ENCODE measurements at places on chromosomes 7 and 10.

DNA sequence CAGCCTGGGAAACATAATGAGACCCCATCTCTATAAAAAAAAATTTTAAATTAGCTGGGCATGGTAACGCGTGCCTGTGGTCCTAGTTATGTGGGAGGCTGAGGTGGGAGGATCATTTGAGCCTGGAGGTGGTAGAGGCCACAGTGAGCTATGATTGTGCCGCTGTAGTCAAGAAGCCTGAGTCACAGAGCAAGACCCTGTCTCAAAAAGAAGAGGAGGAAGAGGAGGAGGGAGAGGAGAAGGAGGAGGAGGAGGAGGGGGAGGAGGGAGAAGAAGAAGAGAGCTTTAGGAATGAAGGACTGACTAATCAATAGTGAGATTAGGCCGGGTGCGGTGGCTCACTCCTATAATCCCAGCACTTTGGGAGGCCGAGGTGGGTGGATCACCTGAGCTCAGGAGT lies 111.8 kb upstream of the KMT2E start:
- DNase-seq = no peak

DNA sequence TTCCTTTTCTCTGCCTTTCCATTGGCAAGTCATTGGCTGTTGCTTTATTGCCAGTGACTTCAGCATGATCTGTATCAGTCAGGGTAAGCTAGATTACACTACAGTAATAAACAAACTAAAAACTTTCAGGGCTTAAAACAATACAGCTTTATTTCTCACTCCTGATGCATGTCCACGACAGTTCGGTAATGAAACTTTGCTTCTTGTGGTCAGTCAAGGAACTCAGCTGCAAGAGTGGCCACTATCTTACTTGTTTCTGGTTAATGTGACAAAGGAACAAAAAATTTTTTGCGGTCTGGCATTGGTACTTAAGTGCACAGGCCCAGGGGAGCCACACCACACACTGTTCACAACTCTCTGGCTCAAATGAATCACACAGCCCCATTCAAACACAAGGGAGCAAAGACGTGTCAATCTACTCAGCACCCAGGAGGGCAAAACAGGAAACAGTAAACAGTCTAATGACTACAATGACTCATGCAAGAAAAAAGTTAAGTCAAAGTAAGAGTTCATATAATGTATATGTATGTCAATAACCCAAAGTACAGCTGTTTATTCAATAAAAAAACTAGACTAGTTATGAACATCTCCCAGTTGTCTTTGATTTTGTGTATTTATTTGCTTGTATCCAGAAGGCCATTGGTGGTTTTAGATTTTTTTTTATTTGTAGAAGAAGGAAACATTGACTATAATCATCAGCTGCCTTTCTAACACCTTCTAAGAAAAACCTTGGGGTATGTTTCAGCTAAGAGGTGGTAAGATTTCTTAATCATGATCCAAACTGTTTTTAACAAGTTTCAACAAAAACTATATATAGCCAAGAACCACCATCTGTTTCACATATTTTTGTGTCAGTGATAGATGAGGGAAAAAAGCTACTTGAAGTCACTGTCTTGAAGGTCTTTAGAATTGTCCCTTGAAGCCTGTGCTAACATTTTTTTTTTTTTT lies 134.4 kb upstream of the FAM3C start:
- peak; percentile 16 for DNase-seq

- DNase-seq = no peak
Measured at GRCh38 chr10:105586451-105587098, 945.5 kb downstream of the SORCS3 start.

- no peak for DNase-seq
Measured at GRCh38 chr10:3231951-3232730, 59.6 kb upstream of the PITRM1 start.

- DNase-seq = no peak
Measured at GRCh38 chr7:3112479-3113134, 68.9 kb upstream of the CARD11 start.

DNA sequence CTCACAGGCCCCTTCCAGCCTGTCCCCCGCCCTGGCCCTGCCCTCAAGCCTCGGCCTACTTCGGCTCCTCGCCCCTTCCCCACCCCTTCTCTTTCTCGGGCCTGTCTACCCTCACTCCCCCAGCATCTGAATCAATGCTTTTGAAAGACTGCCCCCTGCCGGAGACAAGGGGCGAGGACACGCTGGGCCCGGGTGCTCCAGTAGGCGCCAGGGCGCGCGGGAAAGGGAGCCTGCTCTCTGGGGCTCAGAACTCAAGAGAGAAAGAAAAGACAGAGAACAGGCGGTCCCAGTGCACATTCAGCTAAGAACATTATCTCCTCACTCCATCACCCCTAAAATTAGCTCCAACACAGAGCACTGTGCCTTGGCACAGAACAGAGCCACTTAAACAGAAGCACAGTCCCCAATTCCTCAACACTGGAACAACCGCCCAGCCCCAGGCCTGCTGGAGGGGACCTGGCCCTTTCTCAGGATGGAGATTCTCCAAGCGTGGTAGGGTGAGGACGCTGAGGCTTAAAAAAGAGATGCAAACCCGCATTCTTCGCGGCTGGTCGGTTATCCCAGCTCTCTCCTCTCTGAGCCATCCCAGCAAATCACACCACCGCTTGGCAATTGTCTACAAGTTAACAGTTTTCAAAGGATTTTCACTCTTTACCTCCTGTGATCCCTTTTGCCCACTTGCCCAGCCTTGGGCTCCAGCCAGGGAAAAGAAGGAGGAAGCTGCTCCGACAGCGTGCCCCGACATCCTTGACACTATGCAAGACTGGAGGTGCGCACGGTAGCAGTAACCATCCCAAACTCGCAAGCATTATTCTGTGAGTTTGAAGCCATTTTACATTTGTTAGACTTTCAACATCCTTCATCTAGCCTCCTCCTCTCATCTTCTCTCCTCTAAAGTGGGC lies 2.1 kb downstream of the GIGYF1 start:
- peak; percentile 90 for DNase-seq
